ENCODE measurements at places on chromosomes 3 and 15.

DNA sequence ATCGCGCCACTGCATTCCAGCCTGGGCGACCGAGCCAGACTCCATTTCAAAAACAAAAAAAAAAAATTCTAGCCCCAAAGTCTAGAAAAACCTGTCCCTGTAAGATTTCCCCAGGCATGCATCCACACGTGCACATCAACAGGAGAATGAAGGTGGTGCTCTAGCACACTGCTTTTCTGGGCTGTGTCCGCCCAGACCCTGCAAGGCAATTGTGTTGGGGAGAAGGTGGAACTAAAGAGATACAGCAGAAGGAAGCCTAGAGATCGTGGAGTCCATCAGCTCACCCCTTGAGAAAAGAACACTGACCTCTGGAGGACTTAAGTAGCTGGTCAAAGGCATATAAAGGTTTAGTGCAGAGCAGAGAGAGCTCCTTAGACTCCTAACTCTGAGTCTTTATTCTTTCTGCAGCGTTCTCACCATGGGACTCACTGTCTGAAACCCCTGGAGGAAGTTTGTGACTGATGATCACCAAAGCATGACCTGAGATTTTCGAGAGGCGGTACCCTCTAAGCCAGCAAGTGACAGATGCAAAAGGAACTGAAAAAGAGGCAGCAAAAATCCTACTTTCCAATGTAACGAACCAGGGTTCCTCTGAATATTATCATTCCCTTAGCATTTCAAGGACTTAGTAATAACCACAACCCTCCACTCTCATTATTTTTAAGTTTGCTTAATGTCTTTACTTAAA is 179.8 kb downstream of the MEX3B start:
- no peak for DNase-seq

DNA sequence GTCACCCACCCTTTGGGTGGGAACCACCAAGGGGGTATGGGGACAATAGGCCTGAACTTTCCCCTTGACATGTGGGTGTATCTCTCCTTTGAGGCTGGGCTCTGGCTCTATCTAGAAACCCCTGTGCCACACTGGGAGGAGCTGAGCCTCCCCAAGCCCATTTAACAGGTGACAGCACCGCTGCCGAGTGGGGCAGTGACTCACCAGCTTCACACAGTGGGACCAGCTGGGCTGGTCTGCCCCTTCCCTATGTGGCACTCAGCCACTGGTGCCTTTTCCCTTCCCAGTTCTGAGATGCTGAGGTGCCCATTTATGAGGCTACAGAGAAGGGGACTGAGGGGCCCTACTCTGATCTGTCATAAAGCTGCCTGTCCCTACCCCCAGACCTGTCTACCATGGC is 5.1 kb downstream of the PSTPIP1 start:
- DNase-seq = no peak

- DNase-seq = peak; percentile 19
Measured at GRCh38 chr3:161108840-161109239, 3.7 kb upstream of the B3GALNT1 start.

GRCh38 chr3:37492977-37493471 is 318.6 kb upstream of the LRRFIP2 start:
- peak; percentile 22 for DNase-seq

- no peak for DNase-seq
Measured at GRCh38 chr3:9229879-9230278, 19.6 kb downstream of the SRGAP3 start.

- DNase-seq = no peak
Measured at GRCh38 chr3:156635034-156635433, 39.4 kb upstream of the TIPARP start.

DNA sequence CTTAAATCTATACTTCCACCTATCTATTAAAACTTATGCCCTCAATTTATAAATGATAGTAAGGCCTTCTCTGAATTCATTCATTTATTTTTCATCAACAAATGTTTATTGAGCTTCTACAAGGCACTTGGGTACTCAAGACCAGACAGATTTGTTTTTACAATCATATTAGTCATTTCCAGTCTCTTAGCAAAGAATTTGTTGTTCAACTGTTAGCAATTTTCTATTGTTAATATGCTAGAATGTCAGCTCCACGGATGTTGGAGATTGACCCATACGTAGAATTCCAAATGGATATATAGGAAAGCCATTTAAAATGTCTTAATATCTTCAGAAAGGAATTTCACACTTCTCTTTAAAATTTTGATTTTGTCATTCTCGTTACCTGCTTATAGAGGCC is 36.7 kb downstream of the ZBTB38 start:
- DNase-seq = no peak

DNA sequence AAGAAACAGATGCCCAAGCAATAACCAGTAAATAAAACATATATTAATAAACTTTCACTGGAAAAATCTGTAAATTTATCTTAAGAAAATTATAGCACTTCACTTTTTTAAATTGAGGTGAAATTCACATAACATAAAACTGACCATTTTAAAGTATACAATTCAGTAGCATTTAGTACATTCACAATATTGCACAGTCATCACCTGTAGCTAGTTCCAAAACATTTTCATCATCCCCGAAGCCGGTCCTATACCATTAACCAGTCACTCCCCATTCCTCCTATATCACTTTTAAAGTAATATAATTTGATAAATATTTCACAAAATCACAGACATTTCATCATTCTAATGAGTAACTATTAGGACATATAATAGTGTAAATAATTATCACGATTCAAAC is 8.0 kb upstream of the LRRIQ4 start:
- no peak for DNase-seq

GRCh38 chr3:13543253-13543652 is 5.7 kb upstream of the FBLN2 start:
- DNase-seq = no peak

- peak; percentile 12 for DNase-seq
Measured at GRCh38 chr3:130414457-130414856, 69.0 kb downstream of the COL6A5 start.

DNA sequence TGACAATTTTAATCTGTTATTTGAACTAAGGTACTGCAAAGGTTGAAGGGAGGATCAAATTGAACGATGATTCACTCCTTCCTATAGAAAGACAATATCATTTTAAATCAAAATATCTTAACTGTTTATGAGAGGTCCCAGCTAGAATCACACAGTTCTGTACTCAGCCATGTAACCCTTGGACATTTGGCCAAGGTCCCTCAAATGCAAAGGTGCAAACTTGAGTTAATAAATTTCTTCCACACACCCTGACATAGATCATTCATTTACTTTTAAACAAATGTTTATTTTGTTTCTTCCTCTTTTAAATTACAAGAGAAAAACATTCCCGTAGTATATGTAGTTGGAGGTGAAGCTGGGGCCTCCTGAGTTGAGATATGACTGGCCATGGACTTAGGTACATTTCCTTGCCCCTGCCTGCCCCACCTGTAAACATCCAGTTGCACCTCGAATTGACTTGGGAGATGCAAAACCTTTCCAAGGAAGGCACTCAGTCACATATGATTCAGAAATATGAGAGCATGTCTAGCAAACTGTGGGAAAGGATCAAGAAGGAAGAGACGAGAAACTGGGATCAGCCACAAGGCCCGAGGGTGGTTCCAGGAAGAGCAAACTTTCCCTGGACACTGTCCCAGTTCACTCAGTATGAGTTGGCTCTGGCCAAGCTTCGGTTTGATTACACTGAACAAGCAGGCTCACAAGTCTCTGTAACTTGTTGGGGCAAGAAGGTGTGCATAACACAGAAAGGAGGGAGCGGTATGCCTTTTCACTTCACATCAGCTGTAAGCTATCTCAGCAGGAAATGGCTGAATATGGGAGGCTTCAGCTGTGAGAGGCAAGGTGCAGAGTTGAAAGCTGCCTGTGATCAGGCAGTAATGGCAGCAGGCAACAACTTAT is 6.7 kb downstream of the TNFSF10 start:
- no peak for DNase-seq

DNA sequence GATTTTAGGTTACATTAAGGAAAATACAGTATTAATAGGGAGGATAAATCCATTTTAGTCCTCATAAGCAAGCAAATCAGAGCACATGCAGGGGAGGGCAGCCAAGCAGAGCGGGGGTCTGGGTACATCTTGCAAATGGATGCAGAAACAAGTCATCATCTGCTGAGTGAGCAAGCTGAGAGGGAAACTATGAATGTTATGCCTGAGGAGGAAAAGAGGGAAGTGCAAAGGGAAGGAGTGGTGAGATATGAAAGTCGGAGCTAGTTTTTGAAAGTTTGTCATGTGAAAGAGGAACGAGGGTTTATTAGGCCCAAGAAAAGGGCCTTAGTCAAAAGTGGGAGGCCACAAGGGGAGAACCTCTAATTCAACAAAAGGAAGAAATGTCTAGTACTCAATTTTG is 15.4 kb downstream of the PTX3 start:
- peak; percentile 64 for DNase-seq

DNA sequence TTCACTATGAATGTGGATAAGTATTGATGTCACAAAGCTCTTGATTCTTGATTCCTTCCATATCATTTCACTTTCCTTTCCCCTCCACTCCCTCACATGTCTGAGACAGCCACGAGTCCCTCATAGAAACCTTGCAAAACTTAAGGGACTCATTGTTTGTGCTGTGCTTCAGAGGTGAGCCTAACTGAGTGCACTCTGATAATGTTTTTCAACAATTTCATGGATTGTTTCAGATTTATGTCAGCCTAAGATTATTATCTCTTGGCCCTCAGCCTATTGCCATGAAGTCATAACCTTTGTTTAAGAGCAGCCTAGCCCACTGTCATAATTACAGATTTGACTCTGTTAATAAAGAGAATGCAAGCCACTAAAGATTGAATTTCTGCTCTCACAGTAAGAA is 363.6 kb downstream of the MECOM start:
- no peak for DNase-seq

DNA sequence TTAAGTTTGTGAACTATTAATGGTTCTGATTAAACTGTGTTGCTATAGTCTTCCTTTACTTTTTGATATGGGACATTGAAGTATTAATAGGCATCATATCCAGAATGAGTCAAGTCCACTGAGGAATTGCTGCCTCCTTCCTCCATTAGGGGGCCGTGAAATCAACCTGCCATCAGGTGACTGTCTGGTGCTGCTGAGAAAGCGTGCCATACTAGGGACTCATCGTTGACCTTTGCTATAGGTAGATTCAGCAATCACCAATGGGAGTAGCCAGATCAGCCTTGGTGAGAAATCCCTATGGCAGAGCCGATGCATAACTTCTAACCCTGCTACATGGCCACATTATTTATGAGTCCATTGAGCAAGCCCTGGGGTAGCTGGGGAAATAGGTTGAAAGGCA is 30.1 kb upstream of the SLC28A2 start:
- DNase-seq = no peak

All from inflammatory macrophage treated with lipopolysaccharide for 1 hour (primary cell).